ENCODE measurements at places on chromosomes 5 and 9.

- DNase-seq = peak; percentile 48
Measured at GRCh38 chr9:136546697-136547501, 1.1 kb upstream of the NOTCH1 start.

DNA sequence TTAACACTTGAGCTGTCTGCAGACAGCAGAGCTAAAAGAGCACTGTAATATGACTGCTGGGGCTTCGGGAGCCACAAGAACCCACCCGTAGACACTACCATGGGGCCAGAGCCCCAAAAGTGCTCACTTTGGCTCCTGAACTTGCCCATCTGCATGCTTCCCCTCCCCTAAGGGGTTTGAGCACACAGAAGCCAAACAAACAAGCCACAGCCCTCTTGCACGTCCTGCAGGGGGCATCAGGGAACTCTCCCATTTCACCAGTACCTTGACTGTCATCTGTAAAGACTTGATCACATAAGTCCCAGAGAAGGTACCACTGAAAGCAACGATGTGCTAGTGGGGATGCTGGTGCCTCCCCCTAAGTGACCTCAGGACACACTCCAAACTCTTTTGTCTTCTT lies 681.8 kb downstream of the SEMA5A start:
- DNase-seq = no peak

DNA sequence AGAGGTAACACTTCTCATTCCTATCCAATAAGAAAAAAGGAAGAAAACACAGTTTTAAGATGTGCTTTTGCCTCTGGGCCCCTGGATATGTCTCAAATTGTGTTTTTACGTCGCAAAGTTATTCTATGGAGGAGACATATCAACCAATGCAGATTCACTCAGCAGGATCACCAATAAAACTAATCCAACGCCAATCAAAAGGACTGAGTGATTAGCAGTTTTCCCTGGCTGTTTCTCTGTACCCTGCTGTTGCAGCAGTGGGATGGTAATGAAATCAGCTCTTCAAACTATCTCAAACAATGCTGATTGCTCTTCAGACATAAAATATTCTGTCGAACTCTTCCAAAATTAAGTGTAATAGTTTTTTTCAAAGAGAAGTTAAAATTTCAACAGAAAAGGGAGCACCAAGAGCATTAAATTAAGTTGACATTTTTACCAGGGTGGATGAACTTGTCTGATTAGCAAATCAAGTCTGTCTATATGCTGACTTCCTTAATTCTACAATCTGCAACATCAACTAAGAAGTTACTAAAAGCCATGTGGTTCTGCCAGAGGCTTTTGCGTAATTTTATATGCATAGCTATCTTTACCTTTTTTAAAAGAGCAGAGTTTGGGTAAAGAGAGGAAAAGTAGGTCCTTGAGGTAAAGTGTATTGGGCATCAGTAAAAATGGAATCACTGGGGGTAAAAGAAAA lies 9.7 kb upstream of the HK3 start:
- DNase-seq = no peak

DNA sequence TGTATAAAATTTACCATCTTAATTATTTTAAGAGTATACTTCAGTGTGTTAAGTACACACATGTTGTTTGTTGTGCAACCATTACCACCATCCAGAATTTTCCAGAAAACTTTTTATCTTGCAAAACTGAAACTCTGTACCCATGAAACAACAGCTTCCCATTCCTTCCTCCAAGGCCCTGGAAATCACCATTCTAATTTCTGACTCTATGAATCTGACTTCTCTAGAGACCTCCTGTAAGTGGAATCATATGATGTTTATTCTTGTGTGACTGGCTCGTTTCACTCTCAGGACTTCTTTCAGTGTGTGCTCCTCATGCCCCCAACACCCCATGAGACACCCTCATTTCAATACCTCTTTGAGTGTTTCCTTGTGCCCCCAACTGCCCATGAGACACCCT lies 60.4 kb upstream of the COL15A1 start:
- DNase-seq = no peak

DNA sequence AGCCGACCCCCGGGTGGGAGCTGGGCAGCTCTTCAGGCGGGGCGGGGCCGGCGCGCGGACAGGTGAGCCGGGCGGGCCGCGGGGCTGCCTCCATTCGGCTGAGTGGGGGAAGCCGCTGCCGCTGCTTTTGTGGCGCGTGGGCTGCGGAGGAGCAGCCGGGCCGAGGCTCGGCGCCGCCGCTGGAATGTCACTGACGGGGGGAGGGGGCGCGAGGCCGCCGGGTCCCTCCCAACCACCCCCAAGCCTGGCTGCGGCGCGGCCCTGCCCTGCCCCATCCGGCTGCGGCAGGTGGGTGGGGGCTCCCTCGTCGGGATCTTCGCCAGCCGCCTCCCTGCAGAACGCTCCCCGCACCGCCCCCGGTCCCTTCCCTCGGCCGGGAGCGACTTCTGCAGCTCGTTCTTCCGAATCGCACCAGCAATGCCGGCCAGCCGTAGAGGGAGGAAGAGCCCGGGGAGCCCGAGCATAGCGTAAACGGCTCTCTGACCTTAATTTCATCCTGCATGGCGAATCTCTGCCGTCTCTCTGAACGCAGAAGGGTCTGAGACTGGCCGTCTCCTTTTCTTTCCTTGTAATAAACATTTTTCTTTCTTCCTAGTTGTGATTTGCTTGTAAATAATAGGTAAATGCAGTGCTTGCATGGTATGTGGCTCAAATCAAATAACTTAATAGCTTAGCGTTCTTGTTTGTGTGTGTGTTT lies 505 bp downstream of the SPTAN1 start:
- no peak for DNase-seq

DNA sequence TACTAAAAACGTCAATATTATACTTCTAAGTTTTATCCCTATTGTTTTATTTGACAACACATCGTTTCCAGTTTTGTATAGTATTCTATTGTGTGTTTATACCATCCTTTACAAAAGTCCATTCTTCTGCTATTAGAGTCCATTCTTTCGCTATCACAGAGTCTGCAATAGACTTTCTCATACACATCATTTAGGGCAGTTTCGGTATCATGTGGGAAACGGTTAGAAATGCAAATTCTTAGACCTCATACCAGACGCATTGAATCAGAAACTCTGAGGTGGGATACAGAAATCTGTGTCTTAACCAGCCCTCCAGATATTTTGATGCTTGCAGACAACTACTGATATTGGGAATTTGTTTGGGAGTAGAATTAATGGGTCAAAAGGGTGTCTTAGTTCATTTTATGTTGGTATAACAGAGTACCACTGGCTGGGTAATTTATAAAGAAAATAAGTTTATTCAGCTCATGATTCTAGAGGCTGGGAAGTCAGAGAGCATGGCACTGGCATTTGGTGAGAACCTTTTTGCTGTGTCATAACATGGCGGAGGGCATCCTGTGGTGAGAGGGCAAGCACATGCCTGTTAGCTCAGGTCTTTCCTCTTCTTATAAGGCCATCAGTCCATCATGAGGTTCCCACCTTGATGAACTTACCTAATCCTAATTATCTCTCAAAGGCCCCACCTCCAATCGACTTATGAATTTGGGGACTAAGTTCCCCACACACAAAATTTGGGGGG lies 21.1 kb downstream of the CARTPT start:
- no peak for DNase-seq
